DND-41 (cell line): ENCODE measurements at places on chromosomes 6 and 20.

DNA sequence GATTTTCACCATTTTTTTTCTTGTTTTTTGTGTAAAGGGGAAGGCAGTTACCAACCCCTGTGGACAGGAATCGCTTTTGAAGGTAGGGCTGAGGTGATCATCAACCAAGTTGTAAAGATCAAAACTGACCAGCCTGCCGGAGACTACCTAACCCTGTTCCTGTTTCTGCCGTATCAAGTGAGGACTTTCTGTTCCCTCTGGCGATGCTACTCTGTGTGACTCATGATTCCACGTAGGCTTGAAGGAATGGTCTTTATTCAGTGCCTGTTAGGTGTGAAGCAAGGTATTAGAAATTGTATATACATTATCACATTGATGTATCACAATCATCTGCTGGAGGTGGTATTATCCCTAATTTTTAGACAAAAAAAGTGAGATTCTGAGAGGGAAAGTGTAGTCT, 161.3 kb downstream of the SOX4 start:
- no peak overlapping the region for H3K4me3 ChIP-seq
- H3K27ac ChIP-seq: no peak overlapping the region; the same call in 1 of the 2 replicates
- DNase-seq: no peak
- peaks cover 19% of the 10 kb centered on the region for H3K36me3 ChIP-seq

DNA sequence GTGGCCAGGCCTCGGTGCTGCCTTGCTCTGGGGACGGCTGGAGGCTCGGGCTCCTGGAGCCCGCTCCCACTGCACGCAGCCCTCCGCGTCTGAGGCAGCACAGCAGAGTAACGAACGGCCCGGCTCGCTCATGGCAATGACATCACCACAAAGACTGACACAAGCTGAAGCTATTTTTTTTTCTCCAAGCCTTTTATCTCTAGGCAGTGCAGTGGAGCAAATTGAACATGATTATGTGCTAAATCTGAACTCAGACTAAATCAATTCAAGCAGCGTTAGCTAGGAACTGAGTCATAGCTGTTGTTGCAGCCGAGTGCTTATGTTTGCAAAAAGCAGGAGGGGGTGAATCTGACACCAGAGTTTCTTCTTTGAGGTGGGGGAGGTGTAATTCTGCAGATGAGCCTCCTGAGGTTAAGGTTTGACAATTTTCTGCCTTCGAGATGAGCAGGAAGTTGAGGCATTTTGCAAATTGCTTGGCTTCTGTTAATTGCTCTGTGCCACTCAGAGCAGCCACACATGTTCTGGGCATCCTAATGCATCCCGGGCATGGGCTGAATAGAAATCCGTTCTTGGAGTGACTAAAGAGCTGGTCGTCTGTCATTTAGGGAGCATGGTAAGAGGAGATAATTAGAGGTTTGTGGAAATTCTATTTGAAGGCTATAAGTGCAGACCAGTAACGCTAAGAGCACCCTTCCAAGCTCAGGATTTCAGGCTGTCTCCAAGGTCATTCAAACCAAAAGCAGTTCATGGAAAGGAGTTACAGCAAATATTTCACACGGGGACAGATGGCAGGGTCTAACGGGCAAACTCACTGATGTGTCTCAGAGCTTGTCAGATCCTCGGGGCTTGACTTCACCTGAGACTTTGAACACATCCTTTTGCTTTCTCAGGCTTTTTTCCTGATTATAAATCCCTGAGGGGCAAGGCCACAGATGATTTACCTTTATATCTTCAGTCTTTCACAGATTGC, 155.1 kb upstream of the ENPP5 start:
- H3K4me3 ChIP-seq: no peak overlapping the region
- H3K4me1 ChIP-seq: no peaks in the 10 kb centered on the region
- peaks cover 43% of the 10 kb centered on the region for H3K27me3 ChIP-seq
- no peak for DNase-seq
- H3K36me3 ChIP-seq: no peaks in the 10 kb centered on the region

DNA sequence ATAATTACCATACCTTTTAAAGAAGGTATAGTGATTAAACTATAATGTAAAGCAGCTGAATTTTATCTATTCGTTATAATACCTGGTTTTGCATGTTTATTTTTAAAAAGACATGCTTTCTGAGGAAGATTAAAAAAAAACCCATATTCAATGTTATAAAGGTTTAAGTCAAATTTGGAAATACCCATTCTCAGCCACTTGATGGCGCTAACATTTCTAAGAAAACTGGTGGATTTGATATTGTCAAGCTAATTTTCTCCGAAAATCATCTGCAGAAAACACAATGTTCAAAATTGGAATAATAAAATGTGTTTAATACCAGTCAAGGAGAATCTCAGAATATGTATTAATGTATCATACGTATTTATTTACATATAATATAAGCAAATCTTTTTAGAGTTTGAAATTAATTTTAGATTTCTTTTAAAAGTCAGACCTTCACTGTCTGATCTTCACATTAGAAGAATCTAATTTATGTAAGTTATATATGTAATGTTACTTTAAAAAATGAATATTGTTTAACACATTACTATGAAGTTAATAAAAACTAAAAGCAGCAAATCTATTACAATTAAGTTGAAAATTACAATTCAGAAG, 35.0 kb downstream of the SHPRH start:
- H3K4me3 ChIP-seq: no peak overlapping the region
- no peaks in the 10 kb centered on the region for H3K27me3 ChIP-seq
- H3K36me3 ChIP-seq: peaks cover 75% of the 10 kb centered on the region
- no peak overlapping the region for H3K27ac ChIP-seq
- DNase-seq: no peak

GRCh38 chr20:13700761-13701160, 62.0 kb upstream of the TASP1 start:
- H3K4me1 ChIP-seq: peaks cover 16% of the 10 kb centered on the region
- no peak for DNase-seq
- no peak overlapping the region for H3K4me3 ChIP-seq
- H3K27me3 ChIP-seq: no peaks in the 10 kb centered on the region
- no peaks in the 10 kb centered on the region for H3K36me3 ChIP-seq
- no peak overlapping the region for H3K27ac ChIP-seq

GRCh38 chr20:3431109-3431508, 23.6 kb upstream of the DNAAF9 start:
- DNase-seq: no peak
- no peaks in the 10 kb centered on the region for H3K4me1 ChIP-seq
- no peak overlapping the region for H3K4me3 ChIP-seq
- H3K36me3 ChIP-seq: no peaks in the 10 kb centered on the region

GRCh38 chr6:161105408-161105807, 113.8 kb downstream of the MAP3K4 start:
- H3K4me3 ChIP-seq: no peak overlapping the region
- H3K27ac ChIP-seq: no peak overlapping the region
- DNase-seq: no peak
- no peaks in the 10 kb centered on the region for H3K4me1 ChIP-seq

DNA sequence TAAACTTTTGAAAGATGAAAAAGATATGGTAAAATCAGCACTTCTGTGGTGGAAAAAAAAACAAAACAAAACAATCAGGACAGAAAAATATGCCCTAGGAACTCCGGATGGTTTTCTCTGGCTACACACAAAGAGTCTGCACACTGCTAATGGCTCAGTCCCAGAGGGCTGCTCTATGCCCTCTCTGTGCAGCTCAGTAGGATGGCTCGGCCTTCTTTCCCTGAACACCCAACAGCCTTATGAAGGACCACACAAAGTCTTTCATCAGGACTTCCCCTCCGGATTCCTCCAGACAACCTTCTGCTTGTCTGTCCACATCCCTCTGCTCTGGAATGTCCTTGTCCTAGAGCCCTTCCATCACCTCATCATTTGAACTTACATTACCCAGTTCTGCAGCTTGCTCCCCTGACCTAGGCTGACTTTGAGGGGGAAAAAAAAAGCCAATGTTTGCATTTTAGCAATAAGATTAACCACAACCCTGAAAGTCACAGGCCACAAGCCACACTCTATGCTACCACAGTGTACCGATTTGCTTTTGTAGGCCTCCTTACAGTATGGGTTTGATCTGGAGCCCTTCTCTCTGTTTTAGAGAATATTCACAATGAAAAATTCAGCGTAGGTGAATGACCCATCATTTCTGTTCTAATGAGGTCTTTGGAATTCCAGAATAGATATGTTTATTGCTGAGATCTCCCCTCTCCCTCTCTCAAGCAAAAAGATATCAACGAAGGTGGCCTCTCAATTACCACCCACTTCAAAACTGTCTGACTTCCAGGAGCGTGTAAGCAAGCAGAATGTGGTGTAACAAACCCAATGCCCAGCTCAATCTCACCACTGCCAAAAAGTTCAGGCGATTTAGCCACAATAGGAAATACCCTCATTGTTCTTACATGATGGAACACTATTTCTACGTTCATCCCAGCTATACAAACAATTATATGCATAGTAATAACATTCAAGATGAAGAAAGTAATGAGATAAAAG, 164.0 kb downstream of the GMDS start:
- H3K4me1 ChIP-seq: peaks cover 23% of the 10 kb centered on the region
- H3K27me3 ChIP-seq: no peaks in the 10 kb centered on the region
- no peaks in the 10 kb centered on the region for H3K36me3 ChIP-seq
- peak; percentile 58 for DNase-seq
- no peak overlapping the region for H3K4me3 ChIP-seq

GRCh38 chr20:47206962-47207641, 149.4 kb downstream of the ZMYND8 start:
- H3K36me3 ChIP-seq: peaks cover 39% of the 10 kb centered on the region
- no peaks in the 10 kb centered on the region for H3K27me3 ChIP-seq
- no peak overlapping the region for H3K27ac ChIP-seq
- no peak for DNase-seq
- no peak overlapping the region for H3K4me3 ChIP-seq
